Caudate nucleus (tissue), 63 donors: ENCODE measurements at places on chromosomes 5 and 9.

- no peak for DNase-seq
These were observed 1028.5 kb downstream of the NR2F1-AS1 start for GRCh38 chr5:92552206-92553160.

GRCh38 chr9:85483208-85483607 lies 258.5 kb downstream of the AGTPBP1 start:
- DNase-seq: no peak

- DNase-seq: no peak
These were observed 8.3 kb downstream of the TLE4 start for GRCh38 chr9:79580055-79580454.

GRCh38 chr5:136076881-136077445 lies 48.2 kb downstream of the TGFBI start:
- DNase-seq: no peak

DNA sequence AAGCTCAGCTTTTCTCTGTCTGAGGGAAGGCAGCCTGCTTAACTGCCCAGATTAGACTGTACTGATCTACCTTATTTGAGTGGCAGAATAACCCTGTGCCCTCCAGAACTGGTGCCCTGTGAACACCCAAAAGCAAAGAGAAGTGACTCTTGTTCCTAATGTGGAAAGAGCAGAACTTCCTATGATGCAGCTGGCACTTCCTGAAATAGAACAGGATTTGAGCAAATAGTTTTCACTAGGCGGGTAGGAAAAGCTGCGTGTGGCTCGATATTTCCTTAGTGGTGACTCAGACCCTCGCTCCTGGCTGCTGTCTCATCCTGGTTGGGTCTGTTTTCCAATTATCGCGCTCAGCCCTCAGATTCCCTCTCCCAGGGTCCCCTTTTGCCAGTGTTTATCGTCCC lies 89.9 kb downstream of the SH3TC2 start:
- DNase-seq: no peak
